ENCODE measurements at places on chromosomes 4 and X.

- DNase-seq, result no peak
These were observed 6.5 kb downstream of the PCGF3 start for GRCh38 chr4:712093-712492.

- DNase-seq, result no peak
These were observed 243.8 kb upstream of the LDB2 start for GRCh38 chr4:17142232-17142711.

- DNase-seq, result no peak
These were observed 10.9 kb upstream of the ABCG2 start for GRCh38 chr4:88169298-88169697.

- DNase-seq, result no peak
These were observed 2.3 kb downstream of the MAML3 start for GRCh38 chr4:140151699-140152012.

GRCh38 chrX:44303119-44303518 lies 40.4 kb downstream of the EFHC2 start:
- no peak for DNase-seq

- DNase-seq, result no peak
These were observed 377 bp downstream of the CHRNA9 start for GRCh38 chr4:40335525-40335894.

DNA sequence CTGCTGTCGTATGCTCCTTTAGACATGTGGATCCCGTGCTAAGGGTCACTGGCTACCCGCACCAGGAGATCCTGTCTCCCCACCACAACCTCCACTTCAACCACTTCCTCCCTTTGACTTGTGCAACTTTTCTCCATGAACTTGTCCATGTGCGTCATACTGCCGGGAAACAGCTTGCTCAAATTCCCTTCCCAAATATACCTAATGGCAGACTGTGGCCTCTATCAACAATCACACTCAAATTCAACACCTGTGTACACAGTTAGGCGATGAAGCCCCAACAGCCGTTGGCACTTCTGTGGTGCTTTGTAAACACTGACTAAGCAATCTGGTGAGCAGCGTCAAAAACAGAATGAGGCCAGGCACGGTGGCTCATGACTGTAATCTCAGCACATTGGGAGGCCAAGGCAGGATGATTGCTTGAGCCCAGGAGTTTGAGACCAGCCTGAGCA lies 49.5 kb downstream of the CD99L2 start:
- no peak for DNase-seq

- no peak for DNase-seq
These were observed 3.9 kb downstream of the MAMLD1 start for GRCh38 chrX:150366951-150367545.

DNA sequence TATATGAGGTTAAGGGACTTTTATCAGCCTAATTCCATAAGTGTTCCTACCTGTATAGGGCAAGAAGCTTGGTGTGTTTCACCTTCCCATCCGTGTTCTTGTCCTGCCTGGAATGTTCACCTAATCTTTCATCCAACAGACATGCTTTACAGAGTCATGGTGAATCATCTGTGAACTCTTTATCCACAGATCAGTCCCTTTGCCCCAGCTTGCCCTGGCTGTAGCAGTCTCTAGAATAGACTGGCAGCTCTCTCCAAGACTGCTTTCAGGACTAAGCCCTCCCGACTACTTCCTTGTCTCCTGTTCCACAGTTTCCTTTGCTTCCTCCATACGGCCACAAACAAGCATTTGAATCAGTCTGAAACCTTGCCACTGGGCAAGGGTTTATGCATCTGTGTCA lies 177.9 kb upstream of the IL15 start:
- DNase-seq, result no peak

- DNase-seq, result no peak
These were observed 22.5 kb upstream of the JAKMIP1 start for GRCh38 chr4:6222761-6223292.

GRCh38 chrX:2733286-2733685 lies 18.6 kb upstream of the XG start:
- no peak for DNase-seq

DNA sequence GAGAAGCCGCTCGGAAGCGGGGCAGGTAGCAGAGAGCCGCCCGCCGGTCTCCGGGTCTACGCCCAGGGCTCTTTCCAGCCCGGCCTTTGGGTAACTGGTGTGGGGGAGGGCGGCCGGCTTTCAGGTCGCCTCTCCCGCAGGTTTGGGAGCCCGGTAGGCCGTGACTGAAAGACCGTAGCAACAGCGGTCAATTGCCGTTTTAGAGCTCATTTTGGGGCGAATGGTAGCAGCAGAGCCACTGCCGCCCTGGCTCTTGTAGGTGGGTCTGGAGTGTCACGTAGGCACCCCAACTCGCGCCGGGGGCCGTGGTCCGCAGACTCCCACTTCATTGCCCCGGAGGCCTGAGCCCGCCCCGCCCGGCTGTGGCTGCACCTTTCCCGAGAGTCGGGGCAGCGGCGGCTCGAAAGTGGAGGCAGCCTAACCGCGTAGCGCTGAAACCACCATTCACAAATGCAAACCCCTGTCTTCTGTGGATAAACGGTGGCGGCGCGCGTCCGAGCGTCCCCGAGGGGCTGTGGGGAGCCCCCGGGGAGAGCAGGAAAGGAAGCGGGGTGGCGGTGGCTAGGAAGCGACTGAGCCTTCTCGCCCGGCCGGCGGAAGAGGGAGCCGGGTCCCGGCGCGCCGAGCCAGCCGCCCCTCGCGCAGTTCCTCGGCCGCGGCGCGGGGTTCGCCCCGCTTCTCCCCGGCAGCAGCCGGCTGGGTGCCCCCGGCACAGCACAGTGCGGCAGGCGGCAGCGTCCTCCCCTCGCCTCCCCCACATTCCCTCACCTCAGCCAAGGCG lies 2185.1 kb upstream of the TENM3 start:
- DNase-seq, result no peak

DNA sequence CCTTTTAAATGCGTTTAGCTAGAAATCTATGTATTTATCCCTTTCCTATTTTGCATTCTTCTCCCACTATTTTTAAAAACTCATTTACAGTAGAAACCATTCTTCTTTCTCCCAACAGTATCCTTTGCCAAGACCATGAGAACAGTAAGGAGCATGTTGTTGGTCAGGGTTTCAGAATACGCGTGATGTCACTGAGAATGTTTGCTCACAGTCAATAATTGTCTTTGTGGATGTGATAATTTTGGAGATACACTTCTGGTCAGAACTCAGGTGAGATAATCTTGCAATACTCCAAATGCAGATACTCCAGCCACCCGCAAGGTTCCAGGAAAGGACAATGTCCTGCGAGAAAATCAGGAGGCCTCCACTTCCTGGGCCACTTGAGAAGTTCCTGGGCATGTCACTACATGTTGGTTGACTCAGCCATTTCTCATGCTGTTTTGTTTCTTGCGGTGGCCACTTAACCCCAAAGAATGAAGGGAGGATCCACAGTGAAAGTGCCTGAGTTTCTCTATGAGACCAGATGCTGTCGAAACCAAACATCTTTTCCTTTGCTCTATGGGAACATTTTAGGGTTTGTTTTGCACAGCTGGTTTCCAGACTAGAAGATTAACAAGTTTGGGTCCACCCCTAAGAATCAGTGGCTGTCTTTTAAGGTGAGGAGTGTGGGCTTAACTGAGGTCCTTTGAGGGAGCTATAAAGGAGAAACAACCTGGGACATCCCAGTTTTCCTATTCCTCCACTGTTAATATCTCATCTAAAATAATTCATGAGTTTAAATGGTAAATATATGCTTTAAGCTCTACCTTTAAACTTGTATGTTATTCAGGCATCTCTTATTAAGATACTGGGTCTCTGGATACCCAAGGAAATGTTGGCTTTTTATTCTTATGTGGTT lies 116.0 kb downstream of the SOWAHB start:
- DNase-seq, result no peak

DNA sequence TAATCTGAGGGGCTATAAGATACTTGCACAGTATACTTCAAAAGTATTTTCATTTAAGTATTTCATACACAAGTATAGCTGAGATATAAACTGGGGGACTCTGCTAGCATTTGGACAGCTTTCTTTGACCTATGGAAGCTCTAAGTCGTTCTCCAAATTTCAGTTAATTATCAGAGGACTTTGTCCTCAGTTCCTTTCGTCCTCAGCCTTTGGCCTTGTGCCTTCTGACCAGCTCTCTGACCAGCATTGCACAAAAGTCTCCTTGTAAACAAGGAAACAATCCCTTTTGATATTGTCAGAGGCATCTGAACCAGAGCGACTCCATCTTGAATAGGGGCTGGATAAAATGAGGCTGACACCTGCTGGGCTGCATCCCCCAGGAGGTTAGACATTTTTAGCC lies 464.0 kb upstream of the FAM241A start:
- DNase-seq, result no peak

DNA sequence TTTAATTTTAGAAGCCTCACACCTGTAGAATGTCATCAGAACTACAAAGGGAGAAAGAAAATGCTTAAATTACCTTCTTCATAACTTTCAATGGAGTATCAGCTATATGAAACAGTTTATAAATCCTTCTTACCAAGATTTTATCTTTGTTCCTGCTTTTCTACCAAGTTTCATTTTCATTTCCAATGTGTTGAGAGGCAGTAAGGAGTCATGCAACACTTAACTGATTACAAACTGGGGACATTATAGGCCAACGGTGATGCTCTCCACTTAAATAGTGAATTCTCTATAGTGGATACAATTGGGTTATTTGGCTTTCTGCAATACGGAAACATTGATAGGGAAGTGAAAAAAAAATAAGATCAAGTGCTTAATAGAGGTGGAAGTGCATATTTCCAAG lies 145.2 kb upstream of the FTHL17 start:
- DNase-seq, result no peak

DNA sequence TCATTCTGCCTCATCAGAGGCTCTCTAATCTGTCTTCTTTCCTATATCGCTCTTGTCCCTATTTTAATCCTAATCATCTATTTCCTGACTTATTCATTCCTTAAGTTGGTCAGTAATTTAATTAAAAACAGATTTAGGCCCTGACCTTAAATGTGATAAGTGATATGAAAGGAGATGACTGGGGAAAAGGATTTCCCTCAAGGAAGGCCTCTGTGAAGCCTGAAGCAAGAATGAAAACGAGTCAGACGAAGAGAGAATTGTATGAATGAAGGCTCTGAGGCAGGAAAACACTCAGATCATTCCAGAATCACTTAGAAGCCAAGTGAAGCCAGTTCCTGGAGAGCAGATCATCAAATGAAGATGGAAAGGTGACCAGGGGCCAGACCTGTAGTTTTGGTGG lies 22.1 kb downstream of the PKD2 start:
- DNase-seq, result no peak

DNA sequence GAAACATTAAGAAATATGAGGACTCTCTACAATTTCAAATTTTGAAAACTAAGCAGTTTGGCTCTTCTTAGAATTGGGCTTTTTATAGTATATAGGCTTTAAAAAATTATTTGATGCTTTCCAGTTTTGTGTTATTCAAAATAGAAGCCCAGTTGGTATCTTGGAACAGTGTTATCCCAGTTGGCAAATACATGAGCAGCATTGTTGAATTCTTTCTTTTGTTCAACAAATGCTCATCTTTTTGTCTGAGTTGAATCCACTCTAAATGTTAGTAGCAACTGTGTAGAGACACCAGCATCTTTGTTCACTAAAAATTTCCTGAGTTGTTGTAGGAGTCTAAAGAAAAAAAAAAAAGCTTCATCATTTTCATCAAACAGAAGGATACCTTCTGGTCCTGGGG lies 41.0 kb upstream of the LIMCH1 start:
- DNase-seq, result no peak

DNA sequence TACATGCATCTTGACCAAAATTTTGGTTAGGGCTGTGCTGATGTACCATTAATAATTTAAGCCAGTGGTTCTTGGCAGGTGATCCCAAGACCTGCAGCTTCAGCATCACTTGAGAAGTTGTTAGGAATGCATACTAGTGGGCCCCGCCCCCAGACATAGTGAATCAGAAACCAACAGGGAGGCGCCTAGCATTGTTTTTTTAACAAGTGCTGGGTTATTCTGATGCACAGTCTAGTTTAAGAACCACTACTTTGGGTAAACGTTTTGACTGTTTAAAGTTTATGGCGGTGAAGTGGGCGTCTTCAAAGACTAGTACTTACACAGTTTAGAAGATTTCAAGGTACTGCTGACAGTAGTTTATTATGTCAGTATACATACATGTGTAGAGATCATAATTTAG lies 23.6 kb downstream of the FAM199X start:
- DNase-seq, result no peak

DNA sequence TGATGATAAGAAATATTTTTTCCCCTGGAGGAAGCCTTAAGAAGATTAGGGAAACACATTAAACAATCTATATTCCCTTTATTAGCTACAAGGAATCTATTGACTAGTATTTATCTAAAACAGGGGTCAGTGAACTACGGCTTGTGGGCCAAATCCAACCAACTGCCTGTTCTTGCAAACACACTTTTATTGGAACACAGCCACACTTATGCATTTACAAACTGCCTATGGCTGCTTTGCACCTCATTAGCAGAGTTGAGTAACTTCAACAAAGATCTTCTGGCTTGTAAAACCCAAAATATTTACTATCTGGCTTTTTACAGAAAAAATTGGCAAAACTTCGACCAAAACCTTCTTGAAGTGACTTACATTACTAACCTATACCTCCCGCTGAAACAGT lies 733.9 kb upstream of the FTHL17 start:
- no peak for DNase-seq

GRCh38 chr4:89834486-89835209 lies 2.3 kb downstream of the SNCA start:
- no peak for DNase-seq

DNA sequence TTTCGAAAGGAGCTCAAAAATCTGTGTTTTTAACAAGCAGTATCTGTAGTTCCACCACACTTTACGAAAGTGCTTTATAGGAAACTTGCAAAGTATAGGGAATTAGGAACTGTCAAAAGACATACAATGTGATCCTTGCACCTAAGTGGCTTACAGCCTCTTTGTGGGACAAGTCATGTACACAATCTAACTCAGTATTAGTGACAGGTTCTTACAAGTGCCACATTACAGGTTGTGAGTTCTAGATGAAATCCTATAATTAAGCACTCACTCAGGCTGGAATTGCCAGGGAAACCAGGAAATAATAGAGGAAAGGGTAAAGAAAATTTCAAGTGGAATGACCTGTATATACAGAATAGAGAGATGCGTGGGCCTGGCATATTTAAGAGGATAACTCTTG lies 567.3 kb upstream of the ATOH1 start:
- DNase-seq, result no peak

Measured in activated B cell treated with CpG ODN at 0.5 μM for 24 hours (primary cell).